ENCODE measurements at places on chromosomes 5 and 9.

GRCh38 chr5:38615981-38616451 is 59.6 kb upstream of the LIFR start:
- DNase-seq, result no peak

DNA sequence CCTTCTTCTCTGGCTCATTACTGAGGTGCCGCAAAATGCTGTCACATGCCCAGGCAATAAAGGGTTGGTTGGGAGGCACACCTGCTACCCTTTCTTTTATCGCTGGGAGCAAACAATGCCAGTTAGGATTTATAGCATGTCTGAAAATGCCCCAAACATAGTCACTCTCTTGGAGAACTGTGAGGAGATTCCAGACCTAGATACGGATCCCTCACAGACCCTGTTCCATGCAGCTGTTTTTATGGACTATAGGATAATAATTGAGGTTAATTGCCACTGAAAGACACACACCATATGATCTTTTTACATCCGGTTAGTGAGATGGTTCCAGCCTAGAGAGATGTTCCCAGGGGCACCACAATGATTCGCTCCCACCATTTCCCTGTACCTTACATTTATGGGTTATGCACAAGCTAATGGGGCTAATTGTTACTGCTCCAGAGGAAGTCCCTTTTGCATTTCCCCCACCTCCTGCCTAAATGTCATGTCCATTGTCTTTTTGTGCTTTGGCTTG is 318.1 kb downstream of the PIK3R1 start:
- peak; percentile 9 for DNase-seq

DNA sequence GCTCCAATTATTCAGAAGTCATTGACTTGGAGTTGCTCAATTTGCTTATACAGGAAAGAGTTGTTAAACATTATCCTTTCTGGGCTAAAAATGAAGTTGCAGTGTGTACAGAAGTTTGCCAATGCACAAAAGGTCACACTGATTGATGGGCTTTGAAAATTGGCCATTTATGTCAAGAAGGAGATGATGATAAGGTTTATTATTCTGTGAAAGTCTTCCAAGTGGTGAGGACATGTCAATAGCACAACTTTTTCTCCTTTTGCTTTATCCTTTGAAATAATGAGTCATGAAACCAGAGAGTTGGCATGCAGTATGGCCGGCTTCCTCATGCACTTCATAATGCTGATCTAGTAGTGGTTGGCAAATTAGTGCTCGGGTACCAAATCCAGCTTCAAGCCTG is 848.5 kb upstream of the WWC1 start:
- DNase-seq, result no peak

- DNase-seq, result no peak
Measured at GRCh38 chr9:134666208-134666607, 24.6 kb downstream of the COL5A1 start.

- no peak for DNase-seq
Measured at GRCh38 chr9:35706951-35707350, 17.2 kb upstream of the TPM2 start.

- DNase-seq, result peak; percentile 72
Measured at GRCh38 chr5:59174248-59174844, 591.5 kb downstream of the RAB3C start.

- no peak for DNase-seq
Measured at GRCh38 chr9:88420227-88420626, 32.0 kb downstream of the SPIN1 start.

- no peak for DNase-seq
Measured at GRCh38 chr5:176560364-176560763, 11.2 kb downstream of the CDHR2 start.

DNA sequence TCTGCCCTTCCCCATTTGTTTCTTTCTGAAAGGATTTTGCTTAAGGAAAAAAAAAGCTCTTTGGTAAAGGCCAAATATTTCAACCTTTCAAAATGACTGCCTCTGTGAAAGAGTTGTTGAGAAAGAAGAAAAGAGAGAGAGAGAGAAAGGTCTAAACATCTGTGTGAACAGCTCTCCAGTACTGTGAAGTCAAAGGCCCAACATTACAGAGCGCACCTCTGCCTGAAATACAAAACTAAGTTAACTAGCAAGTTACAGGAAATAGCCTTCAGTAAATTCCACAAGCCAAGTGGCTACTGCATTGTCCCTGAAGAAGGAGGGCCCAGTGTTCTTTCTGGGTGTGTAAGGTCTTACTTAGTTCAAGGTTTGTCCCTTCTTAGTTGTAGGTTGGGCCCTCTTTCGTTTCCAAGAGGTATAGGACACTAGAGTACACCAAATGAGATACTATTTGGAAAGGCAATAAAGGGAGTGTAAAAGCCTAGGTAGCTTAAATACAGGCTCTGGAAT is 104.4 kb downstream of the THBS4 start:
- no peak for DNase-seq

DNA sequence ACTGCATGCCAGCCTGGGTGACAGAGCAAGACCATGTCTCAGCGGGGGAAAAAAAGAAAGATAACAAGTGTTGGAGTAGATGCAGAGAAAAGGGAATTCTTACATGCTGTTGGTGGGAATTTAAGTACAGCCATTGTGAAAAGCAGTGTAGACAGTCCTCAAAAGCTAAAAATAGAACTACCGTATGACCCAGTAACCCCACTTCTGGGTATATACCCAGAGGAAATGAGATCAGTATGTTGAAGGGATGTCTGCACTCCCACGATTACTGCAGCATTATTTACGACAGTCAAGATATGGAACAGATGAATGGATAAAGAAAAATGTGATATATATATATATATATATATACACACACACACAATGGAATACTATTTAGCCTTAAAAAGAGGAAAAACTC is 225.3 kb upstream of the SLC24A2 start:
- no peak for DNase-seq

DNA sequence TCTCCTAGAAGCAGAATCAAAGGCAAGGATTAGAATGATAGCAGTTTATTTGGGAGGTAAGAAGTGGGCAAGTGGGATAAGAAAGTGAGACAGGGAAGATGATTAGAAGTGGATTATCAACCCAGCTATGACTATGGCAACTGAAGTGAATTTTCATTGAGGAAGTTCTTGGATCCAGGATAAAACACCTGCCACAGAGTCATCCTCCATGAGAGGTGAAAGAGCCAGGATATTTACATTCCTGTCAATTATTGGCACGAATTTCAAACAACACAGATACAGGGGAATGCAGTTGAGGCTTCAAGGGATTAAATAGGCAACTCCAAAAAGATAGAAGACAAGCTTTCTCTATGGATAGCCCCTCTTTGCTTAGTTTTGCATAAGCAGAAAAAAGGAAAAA is 31.8 kb upstream of the ZNF366 start:
- no peak for DNase-seq

DNA sequence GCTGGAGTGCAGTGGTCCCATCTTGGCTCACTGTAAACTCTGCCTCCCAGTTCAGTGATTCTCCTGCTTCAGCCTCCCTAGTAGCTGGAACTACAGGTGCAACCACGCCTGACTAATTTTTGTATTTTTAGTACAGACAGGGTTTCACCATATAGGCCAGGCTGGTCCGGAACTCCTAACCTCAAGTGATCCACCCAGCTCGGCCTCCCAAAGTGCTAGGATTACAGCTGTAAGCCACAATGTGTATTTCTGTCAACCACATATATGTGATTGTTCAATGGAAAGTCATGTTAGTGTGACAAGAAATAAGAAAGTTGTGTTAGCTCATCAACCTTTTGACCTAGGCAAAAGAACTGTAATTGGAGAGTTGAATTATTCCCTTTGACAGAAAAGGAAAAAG is 677.1 kb upstream of the CHD1 start:
- DNase-seq, result no peak

DNA sequence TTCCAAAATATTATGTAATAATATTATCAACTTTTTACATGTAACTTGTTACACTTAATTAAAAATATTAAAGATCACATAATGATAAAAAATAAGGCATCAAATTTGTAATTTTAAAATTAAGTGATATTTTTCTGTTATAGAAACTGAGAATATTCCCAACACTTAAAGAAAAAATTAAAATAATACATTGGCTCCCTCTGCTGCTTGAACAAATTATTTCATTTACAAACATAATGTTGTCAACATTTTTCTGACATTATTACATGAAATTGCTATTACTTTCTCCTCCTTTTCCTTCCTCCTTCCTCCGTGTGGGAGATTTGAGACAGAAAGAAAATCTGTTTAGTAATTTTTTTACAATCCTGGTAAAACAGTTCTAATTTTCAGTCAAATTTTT is 42.3 kb downstream of the RNF180 start:
- peak; percentile 6 for DNase-seq

- DNase-seq, result peak; percentile 67
Measured at GRCh38 chr9:89379508-89380115, 61.3 kb downstream of the SECISBP2 start.

GRCh38 chr5:125049721-125050702 is 303.6 kb upstream of the ZNF608 start:
- no peak for DNase-seq

DNA sequence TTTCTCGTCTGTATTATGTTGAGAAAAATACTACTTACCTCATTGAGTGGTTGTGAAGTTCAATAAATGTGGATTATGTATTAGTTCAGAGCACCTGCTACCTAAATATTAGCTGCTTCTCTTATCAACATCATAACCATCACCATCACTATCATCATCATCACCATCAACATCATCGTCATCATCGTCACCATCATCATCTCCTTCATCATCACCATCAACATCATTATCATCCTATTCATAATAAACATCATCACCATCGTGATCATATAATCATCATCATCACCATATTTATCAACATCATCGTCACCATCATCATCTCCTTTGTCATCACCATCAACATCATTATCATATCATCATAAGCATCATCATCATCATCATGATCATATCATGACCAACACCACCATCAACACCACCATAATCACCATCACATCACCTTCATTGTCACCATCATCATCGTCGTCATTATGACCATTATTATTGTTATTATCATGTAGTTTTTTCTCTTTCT is 181.0 kb upstream of the ADCY2 start:
- no peak for DNase-seq

DNA sequence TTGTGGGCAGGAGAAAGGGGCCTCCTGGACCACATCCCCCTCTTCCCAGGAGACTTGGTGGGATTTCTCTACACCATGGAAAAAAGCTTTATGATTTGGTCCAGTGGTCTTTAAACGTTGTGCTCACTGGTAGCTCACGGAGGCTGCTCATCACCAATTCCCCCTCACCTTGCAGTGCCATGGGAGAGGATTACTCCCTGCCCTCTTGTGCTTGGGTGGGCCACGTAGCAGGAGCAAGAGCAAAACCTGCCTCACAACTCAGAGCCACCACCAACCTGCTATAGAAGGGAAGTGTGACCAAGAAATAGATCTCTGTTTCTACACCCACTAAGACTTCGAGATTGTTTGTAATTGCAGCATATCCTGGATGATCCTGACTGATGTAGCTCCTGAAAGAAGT is 42.2 kb upstream of the N4BP3 start:
- no peak for DNase-seq

- DNase-seq, result no peak
Measured at GRCh38 chr5:40780199-40780598, 18.0 kb downstream of the PRKAA1 start.

GRCh38 chr5:158739951-158740757 is 359.6 kb downstream of the EBF1 start:
- no peak for DNase-seq

DNA sequence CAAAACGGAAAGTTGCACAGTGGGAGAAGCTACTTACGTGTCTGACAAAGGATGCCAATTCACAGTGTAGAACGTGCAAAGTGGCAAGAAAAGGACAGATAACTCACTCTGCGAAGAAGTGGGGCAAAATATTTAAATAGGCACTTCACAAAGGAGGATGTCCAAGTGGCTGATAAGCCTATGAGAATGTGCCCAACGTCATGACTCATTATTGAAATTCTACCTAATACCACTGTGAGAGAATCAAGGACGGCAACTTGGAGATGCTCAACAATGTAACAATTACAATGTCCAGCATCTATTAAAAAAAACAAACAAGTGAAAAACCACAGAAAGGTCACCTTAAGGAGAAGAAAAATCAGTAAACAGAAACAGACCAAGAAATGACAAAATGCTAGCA is 59.0 kb downstream of the NACC2 start:
- DNase-seq, result no peak
